Type B pancreatic cell (in vitro differentiated cells): ENCODE measurements at places on chromosomes 6 and 20. TPM values are rescaled to one million over a fixed set of nuclear protein-coding genes. Genes with fewer than 3 reads are reported as not detected.

Gene GNAS-AS1
- total RNA-seq = 1.7 and 6.1 TPM in 2 replicates

Gene EBF4
- total RNA-seq = 11.4 and 17.9 TPM in 2 replicates

Gene HLA-DRB1
- total RNA-seq = 24.3 and 88.9 TPM in 2 replicates

Gene HUS1B
- total RNA-seq = 0.41 and 0.93 TPM in 2 replicates

Gene PRSS35
- total RNA-seq = 3.1 and 6.5 TPM in 2 replicates

Gene CLDN20
- total RNA-seq = not detected in 2 replicates

Gene LY6G6D
- 1.5 TPM in 1 of 2 replicates, not detected in the other for total RNA-seq

Gene DDO
- not detected in 2 replicates for total RNA-seq

Gene HCRTR2
- total RNA-seq = 0.27 TPM in 1 of 2 replicates, not detected in the other

- peak overlapping the region; percentile 99 for H3K4me3 ChIP-seq
- no peak for DNase-seq
- H3K36me3 ChIP-seq = peaks cover 8% of the 10 kb centered on the region
- peaks cover 26% of the 10 kb centered on the region for H3K4me1 ChIP-seq
- H3K27me3 ChIP-seq = peaks cover 10% of the 10 kb centered on the region
Measured at GRCh38 chr6:119350202-119350951, 816 bp upstream of the MAN1A1 start.

DNA sequence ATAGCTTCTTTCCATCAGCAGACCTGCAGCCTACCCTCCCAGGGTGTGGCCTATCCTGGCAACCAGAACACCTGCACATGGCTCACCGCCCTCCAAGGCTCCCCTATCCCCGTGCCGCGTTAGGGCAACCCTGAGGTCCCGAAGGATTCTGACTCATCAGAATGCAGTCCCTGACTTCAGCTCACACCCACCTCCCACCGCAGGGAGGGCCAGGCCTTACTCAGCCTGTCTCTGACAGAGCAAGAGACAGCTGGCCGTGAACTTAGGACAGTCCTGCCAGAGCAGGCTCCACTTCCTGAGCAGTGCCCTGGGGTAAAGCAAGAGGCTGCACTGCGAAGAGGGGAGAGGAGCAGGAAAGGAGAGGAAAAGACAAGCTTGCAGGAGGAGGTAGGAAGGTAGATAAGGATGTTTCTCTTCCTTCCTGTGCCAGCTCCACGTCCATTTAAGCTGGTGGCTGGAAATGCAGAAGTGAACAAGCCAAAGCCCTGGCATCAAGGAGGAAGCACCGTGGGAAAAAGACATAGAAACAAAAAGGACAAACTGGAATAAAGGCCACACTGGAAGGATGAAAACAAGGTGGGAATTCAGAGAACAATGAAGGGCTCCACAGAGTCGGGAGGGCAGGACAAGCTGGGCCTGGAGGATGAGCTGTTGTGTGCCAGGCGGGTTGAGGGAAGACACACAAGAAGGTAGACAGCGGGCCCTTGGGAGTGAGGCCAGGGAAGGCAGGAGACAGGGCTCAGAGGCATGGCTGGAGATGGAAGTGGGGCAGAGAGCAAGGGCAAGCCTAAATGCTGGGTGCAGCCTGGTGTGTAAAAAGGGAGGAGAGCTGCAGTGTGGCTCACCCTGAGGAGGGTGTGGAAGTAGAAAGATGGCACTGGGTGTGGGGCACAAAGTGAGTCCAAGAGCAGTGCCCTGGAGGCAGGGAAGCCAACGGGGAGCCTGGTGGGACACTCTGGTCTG, 102.7 kb downstream of the SLC23A2 start:
- no peaks in the 10 kb centered on the region for H3K27me3 ChIP-seq
- no peak for DNase-seq
- H3K36me3 ChIP-seq = peaks cover 17% of the 10 kb centered on the region
- peaks cover 28% of the 10 kb centered on the region for H3K4me1 ChIP-seq
- H3K4me3 ChIP-seq = peak overlapping the region; percentile 59
- H3K27ac ChIP-seq = peak overlapping the region; percentile 64

DNA sequence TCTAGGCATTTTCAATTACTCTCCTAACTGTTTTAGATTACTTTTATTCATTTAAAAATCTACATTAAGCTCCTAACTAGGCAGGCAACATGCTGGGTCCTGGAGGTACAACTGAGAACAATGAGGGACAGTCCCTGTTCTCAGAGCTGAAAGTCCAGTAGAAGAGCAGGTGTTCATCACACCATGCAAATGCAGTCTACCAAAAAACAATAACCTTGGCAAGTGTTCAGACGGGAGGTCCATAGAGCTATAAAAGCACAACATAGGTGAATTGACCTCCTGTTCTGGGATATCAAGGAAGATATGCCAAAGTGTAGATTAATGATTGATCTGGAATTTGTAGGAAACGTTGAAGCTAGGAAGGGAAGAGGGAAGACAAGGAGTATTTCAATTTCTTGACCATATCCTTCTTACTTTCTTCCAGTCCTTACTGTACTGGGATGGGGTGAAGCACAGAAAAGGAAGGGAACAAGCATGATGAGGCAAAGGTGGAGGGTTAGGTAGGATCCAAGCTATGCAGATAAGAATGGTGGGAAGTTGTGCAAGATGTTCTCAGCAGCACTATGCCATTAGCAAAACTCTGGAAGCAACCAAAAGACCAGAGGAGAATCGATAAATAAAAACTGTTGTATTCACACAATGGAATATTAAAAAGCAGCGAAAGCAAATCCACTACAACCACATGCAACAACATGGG, 485.7 kb upstream of the JARID2 start:
- H3K36me3 ChIP-seq = no peaks in the 10 kb centered on the region
- no peak overlapping the region for H3K4me3 ChIP-seq
- H3K4me1 ChIP-seq = peaks cover 9% of the 10 kb centered on the region

- peaks cover 7% of the 10 kb centered on the region for H3K27me3 ChIP-seq
- no peaks in the 10 kb centered on the region for H3K36me3 ChIP-seq
- H3K27ac ChIP-seq = no peak overlapping the region
- H3K4me1 ChIP-seq = peaks cover 12% of the 10 kb centered on the region
- H3K4me3 ChIP-seq = no peak overlapping the region
Measured at GRCh38 chr6:225121-225721, 67.1 kb upstream of the DUSP22 start.

- H3K27ac ChIP-seq = no peak overlapping the region
- peaks cover 3% of the 10 kb centered on the region for H3K36me3 ChIP-seq
- no peaks in the 10 kb centered on the region for H3K4me1 ChIP-seq
- H3K4me3 ChIP-seq = no peak overlapping the region
Measured at GRCh38 chr20:2729791-2730190, 37.2 kb downstream of the EBF4 start.

- no peak for DNase-seq
- peaks cover 2% of the 10 kb centered on the region for H3K36me3 ChIP-seq
- H3K4me3 ChIP-seq = no peak overlapping the region
- no peak overlapping the region for H3K27ac ChIP-seq
Measured at GRCh38 chr6:155066361-155066760, 71.2 kb downstream of the TIAM2 start.

DNA sequence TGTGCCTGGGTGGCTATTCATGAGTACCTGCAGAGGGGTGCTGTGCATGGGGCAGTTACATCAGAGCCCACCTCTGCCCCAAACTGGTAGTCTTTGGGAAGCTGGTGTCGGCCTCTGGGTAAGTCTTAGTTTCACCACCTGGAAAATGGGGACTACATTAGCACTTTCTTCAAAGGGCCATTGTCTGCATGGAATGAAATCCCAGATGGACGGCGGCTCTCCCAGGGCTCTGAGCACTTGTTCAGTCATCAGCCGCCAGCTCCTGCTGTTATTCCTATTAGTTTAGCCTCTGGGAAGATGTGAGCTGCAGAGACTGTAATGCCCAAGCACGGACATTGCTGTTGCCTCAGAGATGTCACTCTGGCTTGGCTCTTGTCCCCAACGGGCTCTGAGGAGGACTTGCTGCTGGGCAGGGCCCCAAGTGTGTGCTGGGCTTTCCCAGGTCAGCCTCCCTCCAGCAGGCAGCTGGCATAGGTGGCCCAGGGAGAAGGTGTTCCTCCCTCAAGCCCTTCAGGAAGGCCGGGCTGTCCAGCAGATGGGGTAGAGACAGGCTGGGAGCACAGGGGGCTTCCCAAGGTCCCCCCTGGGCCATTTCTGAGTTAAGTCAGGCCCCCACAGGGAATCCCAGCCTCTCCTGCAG, 268.3 kb downstream of the TFAP2C start:
- no peak overlapping the region for H3K4me3 ChIP-seq
- H3K36me3 ChIP-seq = peaks cover 4% of the 10 kb centered on the region
- DNase-seq = no peak
- H3K27ac ChIP-seq = no peak overlapping the region

DNA sequence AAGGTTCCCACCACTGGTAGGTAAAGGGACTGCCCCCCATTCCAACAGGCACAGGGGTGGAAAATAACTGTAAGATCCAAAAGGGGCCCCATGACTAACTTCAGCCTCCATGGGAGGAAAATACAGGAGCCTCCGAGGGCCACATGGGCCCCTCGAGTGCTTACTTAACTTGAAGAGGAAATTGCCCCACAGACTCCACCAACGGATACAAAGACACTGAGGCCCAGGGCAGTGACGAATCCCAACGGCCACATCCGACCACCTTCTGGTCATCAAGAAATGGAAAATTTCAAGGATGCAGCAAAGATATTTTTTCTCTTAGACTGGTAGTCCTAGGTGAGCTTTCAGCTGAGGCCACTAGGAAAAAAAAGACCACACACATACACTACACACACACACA, 116.0 kb upstream of the MRPS10 start:
- H3K36me3 ChIP-seq = peaks cover 4% of the 10 kb centered on the region
- no peak overlapping the region for H3K27ac ChIP-seq
- H3K4me3 ChIP-seq = no peak overlapping the region
- H3K27me3 ChIP-seq = no peaks in the 10 kb centered on the region
- peaks cover 9% of the 10 kb centered on the region for H3K4me1 ChIP-seq

GRCh38 chr6:30782425-30783014, 38.2 kb upstream of the IER3 start:
- H3K4me1 ChIP-seq = peaks cover 43% of the 10 kb centered on the region
- H3K36me3 ChIP-seq = no peaks in the 10 kb centered on the region
- no peak overlapping the region for H3K4me3 ChIP-seq
- no peak for DNase-seq
- H3K27me3 ChIP-seq = no peaks in the 10 kb centered on the region

- DNase-seq = no peak
- peaks cover 8% of the 10 kb centered on the region for H3K36me3 ChIP-seq
- H3K4me1 ChIP-seq = peaks cover 12% of the 10 kb centered on the region
- H3K27me3 ChIP-seq = peaks cover 10% of the 10 kb centered on the region
- H3K4me3 ChIP-seq = no peak overlapping the region
Measured at GRCh38 chr6:132368916-132369481, 32.3 kb downstream of the MOXD1 start.

- no peaks in the 10 kb centered on the region for H3K27me3 ChIP-seq
- H3K4me1 ChIP-seq = peaks cover 24% of the 10 kb centered on the region
- no peak overlapping the region for H3K27ac ChIP-seq
- H3K36me3 ChIP-seq = no peaks in the 10 kb centered on the region
- H3K4me3 ChIP-seq = no peak overlapping the region
- no peak for DNase-seq
Measured at GRCh38 chr6:82569022-82569421, 205.4 kb downstream of the TPBG start.

DNA sequence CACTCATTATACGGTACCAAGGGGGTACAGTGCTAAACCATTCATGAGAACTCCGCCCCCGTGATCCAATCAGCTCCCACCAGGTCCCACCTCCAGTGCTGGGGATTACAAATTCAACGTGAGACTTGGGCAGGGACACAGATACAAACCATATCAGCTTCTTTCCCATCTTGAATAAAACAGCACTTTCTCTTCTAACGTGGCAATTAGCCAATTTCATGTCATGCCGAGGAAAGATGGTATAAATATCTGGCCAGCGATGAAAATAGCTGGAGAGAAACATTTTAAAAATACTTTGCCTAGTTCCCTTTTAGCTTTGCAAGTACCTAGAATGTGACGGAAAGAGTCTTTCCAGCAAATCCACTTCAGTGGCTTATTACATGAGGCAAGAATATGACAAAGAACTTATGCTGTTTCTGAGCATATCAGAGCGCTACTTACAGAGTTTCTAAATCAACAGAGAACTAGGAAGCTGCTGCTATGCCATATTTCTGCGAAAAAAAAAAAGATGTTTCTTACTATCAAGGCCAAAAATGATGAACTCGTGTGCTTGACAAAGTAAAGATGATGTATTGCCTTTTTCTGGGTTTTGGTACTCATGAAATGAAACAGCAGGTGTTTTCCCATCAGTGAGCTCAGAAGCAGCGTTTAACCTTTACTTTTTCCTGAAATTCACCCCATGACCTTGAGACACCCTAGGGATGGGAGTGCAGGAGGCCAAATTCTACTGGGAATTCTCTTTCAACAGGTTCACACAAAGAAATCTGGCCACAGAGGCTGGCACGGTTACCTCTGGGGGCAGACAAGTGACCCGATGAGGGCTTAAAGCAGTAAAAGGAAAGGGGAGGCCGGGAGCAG, 37.9 kb downstream of the AGPAT4 start:
- DNase-seq = no peak
- no peak overlapping the region for H3K27ac ChIP-seq

- H3K4me1 ChIP-seq = no peaks in the 10 kb centered on the region
- peaks cover 12% of the 10 kb centered on the region for H3K27me3 ChIP-seq
- H3K27ac ChIP-seq = no peak overlapping the region
- H3K36me3 ChIP-seq = no peaks in the 10 kb centered on the region
- DNase-seq = no peak
Measured at GRCh38 chr20:1618479-1618878, 1.3 kb downstream of the SIRPB1 start.

- H3K27me3 ChIP-seq = peaks cover 7% of the 10 kb centered on the region
- no peak for DNase-seq
- H3K4me3 ChIP-seq = no peak overlapping the region
- no peaks in the 10 kb centered on the region for H3K36me3 ChIP-seq
Measured at GRCh38 chr6:170512249-170512648, 40.9 kb downstream of the PSMB1 start.

DNA sequence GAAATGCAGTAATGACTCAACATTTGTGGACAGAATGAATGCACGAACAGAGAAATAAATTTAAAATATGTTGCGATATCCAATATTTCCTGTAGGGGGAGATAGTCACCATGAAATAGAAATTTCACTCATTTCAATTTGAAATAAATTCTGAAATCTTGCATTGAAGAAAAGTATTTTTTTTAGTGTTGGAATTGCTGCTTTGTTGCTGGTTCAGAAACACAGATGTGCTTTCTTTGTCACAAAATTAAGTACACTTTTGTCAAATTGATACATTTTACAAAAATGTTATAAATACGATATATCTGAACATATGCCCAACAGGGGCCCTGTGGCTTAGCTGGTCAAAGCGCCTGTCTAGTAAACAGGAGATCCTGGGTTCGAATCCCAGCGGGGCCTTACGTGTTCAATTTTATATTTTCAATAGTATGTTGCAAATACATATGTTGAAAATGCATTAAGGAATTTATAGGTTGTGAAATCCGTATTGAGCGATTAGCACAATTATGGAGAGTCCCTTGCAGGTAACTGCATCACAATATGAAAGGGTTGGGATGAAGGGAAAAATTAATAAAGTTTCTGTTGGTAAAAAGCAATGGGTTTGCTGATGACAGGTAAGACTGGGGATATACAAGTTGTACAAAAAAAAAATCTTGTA, 85.4 kb upstream of the PRSS16 start:
- no peak for DNase-seq
- H3K27me3 ChIP-seq = peaks cover 3% of the 10 kb centered on the region
- no peak overlapping the region for H3K4me3 ChIP-seq
- no peaks in the 10 kb centered on the region for H3K36me3 ChIP-seq
